ENCODE measurements at places on chromosomes 5 and 9.

DNA sequence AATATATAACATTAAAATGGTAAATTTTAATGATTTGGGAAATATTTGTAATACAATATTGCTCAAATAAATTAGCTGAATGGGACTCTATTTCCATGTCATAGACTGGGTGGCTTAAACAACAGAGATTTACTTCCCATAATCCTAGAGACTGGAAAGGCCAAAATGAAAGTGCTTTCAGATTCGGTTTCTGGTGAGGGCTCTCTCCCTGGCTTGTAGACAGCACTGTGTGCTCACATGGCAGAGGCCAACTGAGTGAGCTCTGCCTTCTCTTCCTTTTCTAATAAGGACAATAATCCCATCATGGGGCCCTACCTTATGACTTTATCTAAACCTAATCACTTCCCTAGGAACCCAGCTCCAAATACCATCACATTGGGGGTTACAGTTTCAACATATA lies 196.2 kb downstream of the MARCHF11 start:
- no peak for DNase-seq

DNA sequence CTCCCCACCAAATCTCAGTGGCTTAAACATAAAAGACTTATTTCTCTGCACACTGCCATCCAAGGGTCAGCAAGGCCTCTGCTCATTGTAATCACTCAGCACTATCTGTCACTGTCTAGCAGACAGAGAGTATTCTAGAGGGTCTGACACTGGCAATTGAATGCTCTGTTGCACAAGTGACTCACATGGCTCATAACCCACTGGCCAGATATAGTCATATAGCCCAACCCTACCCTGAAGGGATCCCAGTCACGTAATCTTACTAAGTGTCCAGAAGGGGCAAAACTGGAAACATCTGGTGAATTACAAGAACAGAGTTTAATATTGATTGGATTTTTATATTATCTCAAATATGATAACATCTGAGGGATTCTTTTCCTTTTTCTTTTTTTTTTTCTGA lies 80.7 kb downstream of the TSSK1B start:
- no peak for DNase-seq

DNA sequence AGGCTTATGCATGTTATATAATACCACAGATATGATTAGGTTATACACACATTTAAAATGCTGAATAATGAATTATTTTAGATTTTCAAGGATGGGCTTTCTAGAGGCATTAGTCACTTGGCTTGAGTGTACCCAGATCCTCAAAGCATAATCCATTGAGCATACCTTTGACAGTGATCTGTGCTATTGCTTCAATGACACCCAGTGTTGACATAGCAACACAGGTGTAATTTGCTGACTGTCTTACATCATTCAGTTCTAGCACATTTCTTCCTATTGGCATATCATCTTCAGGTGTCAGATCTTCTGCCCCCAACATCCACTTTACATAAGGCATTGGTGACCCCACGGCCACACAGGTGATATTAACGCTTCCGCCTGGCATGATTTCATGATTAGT lies 721.5 kb upstream of the DMAC1 start:
- DNase-seq = no peak

DNA sequence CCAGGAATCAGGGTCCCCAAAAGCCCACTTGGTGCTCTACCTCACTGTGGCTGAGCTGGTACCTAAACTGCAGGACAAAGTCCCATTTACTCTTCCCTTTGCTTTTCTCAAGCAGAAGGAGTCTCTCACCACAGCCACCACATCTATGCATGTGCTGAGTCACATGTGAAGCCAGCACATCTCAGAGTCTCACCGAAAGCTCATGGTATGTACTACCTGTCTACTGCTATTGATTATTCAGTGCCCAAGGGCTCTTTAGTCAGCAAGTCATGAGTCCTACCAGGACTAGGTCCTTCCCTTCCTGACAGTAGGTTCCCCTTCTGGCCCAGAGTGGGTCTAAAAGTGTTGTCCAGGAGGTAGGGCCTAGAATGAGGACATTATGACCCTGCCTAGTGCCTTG lies 130.7 kb upstream of the NTRK2 start:
- no peak for DNase-seq

GRCh38 chr5:178495706-178496105 lies 94.5 kb downstream of the COL23A1 start:
- DNase-seq = no peak

DNA sequence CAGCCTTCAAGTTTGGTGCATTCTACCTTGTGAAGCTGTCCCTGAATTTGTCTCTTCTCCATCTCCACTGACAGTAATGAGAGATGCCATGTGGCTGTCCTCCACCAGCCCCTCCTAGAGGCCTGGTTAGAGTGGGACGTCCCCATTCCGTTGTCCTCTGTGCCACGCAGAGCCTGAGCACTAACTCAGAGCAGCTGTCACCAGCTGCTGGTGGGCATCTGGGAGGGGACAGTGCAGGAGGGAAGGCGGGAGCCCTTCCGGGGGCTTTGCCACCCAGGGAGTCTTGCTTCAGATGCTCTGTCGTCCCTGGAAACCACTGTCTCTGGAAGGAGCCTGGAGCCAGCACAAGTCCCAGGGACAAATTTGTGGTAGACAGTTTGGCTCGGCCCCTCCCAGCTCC lies 78.6 kb downstream of the PDZD2 start:
- no peak for DNase-seq

- DNase-seq = no peak
These were observed 56.2 kb downstream of the ANGPTL2 start for GRCh38 chr9:127066060-127066850.

DNA sequence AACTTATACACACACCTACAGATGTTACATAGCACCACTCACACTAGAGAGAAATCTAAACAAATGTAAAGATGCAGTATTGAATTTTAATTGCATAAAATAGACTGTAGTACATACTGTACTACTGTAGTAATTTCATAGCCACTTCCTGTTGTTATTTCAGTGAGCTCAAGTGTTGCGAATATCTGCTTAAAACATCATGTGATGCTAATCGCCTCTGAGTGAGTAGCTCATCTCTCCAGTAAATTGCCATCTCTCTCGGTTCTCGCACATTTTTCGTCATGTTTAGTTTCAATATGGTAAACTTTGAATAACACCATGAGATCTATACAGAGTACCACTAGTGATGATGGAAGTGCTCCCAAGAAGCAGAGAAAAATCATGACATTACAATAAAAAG lies 22.0 kb upstream of the ARHGEF28 start:
- no peak for DNase-seq

- no peak for DNase-seq
These were observed 122.9 kb upstream of the DAB2 start for GRCh38 chr5:39547553-39548154.

- no peak for DNase-seq
These were observed 43.8 kb downstream of the WHRN start for GRCh38 chr9:114461468-114461867.

DNA sequence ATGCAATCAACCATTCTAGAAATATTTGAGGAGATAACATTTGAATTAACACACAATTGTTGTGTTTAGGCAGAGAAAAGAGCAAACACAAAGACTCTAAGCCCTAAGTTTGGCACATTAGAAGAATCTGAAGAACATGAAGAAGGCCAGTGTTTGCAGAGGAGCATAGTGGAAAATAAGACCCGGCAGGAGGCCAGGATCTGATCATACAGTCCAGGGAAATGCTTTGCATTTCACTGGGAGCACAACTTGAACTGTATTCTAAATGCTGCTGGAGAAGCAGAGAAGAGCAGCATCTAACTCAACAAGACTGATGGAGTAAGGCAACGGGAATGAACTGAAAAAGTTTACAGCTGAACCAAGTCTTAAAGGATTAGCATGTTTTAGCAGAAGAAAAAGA lies 463.4 kb downstream of the ZNF608 start:
- DNase-seq = no peak

- DNase-seq = no peak
These were observed 12.1 kb downstream of the WWC1 start for GRCh38 chr5:168303393-168304025.

- DNase-seq = no peak
These were observed 354.6 kb downstream of the ARRDC3 start for GRCh38 chr5:91028499-91028956.

Data from GM06990 (cell line).